ENCODE measurements at places on chromosomes 6 and 20.

DNA sequence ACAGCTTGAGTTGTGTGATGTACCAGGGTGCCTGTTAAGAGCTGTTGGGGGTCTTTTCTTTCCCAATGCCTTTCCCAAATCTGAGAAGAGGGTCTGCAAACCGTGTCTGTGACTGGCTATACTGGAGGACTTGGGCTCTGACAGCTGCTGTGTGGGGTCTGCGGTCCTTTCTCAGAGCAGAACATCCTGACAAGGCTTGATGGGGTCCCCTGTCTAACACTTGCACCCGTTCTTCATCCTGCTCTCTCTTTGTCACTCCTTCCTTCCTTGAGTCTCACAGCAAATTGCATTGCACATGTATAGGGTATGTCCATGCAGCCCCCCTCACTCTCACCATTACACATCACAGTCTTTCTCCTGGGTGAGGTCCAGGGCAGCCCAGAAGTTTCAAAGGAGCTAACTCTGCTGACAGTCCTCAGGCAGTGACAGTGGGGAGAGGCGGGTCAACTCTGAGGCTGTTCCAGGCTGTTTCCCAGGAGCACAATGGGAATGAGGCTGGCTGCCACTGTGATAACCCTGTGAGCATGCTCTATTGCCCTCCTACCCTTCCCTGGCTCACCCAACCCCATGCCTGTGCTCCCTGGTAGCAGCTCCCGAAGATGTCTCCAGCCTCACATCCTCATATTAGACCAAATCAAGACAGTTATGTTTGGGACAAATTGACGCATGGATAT, 163.2 kb upstream of the GGTLC1 start:
- no peak for DNase-seq

DNA sequence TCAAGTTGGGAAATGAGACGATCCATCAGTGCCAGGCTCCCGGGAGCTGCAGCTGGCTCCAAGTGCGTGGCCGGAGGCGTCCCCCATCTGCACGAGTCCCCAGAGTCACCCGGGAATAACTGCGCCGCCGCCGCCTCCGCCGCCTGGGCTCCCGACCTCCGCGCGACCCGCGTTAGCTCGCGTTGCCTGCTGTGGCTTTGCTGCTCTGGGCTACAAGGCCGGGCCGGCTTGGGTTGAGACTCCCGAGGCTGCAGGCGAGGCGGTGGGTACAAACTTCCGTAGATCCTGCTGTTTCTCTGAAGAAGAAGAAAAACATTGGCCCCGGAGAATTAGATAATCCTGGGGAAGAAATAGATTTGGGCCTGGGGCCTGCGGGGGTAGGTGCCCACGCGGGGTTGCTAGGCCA, 7.4 kb upstream of the LAMP5 start:
- DNase-seq = no peak

- DNase-seq = no peak
Measured at GRCh38 chr6:7725849-7726415, at the start of gene BMP6. BMP6 (plus strand) TSS chr6:7726099; CDS start chr6:7726956, 857 bp downstream.

DNA sequence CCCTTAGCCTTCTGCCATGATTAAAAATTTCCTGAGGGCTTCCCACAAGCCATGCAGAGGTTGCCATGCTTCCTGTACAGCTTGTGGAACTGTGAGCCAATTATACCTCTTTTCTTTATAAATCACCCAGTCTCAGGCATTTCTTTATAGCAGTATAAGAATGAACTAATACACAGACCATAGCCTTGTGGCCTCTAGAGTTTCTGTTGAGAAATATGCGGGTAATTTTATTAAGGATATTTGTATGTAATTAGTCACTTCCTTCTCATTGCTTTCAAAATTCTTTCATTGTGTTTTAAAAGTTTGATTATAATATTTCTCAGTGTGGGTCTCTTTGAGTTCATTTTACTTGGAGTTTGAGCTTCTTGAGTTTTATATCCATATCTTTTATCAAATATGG, 484.9 kb downstream of the COL12A1 start:
- no peak for DNase-seq

GRCh38 chr6:111777357-111777756, 95.9 kb downstream of the FYN start:
- no peak for DNase-seq

GRCh38 chr20:13349235-13349604, 128.1 kb downstream of the ISM1 start:
- no peak for DNase-seq

GRCh38 chr6:41352396-41352795, 17.0 kb downstream of the NCR2 start:
- DNase-seq = no peak

GRCh38 chr20:5840411-5841002, 90.3 kb downstream of the SHLD1 start:
- no peak for DNase-seq

DNA sequence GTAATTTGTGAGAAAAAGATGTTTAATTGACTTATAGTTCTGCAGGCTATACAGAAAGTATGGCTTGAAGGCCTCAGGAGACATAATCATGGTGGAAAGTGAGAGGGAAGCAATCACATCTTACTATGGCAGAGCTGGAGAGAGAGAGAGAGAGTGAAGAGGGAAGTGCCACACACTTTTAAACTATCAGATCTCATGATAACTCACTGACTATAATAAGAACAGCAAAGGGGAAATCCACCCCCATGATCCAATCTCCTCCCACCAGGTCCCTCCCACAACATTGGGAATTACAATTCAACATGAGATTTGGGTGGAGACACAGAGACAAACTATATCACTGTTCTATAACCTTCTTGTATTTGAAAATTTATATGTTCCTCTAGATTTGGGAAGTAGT, 117.2 kb upstream of the BMP5 start:
- no peak for DNase-seq

DNA sequence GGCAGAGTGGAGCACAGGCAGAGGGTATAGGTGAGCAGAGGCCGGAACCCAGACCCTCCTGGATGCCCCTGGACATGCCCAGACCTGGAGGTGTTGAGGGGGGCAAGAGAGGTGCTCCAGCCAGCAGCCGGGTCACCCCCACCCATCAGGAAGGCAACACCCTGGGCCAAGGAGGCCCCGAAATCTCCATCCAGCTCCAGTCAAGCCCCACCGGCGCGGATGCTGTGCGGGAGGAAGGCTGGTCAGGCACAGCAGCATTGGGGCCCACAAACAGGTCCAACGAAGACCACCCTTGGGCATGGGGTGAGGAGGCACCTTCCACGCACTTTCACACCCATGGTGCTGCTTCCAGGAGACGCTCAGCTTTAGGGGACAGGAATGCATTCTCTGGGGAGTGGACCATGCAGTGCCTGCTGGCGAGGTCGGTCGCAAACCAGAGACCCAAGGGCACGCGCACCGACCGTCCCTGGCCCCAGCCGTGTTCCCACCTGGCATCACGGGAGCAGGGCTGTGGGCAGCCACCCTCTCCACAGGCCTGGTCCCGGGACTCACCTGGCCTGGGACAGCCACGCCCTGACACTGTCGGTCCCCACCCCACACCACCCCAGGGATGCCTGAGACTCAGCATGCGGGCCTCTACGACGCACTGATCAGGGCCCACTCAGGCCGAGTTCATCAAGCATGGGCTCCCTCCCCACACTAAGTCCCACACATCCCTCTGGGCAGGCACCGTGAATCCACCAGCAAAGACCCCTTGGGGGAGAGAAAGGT, 43.6 kb upstream of the ZBP1 start:
- no peak for DNase-seq

GRCh38 chr6:81126150-81126549, 626.3 kb downstream of the TENT5A start:
- no peak for DNase-seq

DNA sequence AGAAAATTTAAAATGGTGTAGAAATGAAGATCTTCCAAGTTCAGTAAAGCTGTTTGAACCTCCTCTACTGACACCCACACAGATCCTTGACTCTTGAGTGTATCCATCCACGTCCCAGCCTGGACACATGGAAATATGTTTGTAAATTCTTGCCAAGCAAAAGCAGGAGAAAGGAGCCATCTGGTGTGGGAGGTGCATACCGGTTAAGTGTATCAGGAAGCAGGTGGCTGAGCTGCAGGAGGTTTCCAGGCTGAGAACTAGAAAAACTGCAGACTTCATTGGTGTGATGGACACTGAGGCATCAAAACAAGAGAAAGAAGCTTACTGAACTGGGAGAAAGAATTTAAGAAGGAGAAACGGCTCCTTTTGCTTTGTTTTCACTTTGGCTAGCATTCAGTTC, 229.9 kb upstream of the GRIK2 start:
- no peak for DNase-seq

DNA sequence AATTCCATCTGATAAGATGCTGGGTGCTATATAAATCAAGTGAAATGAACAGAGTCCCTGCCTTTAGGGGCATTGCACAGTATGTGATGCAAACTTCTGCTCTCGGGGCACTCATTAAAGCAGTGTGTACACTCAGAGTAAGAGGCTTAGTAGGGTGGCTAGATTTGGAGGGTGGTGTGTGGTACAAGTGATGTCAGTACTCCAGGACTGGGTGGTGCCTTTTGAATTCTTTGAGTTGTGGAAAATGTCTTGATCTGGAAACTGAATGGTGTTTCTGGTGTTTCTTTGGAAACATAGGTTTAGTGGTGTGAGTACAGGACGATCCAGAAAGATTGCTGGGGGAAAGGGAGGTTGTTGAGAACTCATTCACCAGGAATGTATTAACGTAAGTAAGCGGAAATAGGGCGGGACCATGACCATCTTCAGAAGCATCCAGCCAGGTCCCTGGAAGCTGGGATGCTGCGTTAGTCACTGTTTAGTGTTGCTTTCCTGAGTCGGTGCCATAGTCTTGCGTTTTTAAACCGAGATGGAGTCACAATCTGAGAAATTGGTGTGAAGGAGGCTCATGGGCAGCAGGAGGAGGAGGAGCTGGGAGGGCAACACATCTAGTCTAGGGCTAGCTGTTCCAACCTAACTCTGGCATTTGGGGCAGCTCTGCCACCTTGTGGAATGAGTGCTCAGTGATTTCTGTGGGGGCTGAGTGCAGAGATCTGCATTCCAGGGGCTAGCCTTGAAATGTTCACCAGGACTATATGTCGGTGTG, 70.3 kb downstream of the SCAND1 start:
- DNase-seq = peak; percentile 11

Measured in stimulated activated CD8-positive, alpha-beta memory T cell treated with anti-CD3 and anti-CD28 coated beads, Interleukin-7, amount 100 ng/mL, for 1 hour (primary cell).